Umbilical cord (tissue), 2 donors: ENCODE measurements at places on chromosomes 2 and 18.

GRCh38 chr2:167833294-167833693 is 414.1 kb downstream of the STK39 start:
- DNase-seq: no peak

DNA sequence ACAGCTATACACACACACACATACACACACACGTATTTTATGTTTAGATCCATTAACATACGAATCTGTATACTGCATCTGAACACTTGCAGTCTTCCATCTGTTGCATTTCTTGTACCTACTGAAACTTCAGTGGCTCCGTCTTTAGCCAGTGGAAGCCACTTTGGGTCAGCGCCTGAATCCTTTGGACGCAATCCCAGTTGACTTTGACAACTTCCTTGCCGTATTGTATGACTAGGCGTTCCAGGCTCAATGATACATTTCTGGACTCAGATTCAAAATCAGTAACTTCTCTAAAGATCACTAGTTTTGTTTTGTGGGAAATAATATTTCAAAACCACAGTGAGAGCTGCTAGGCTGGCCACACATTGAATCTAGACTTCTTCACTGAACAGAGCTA is 101.5 kb upstream of the GPC1 start:
- no peak for DNase-seq

DNA sequence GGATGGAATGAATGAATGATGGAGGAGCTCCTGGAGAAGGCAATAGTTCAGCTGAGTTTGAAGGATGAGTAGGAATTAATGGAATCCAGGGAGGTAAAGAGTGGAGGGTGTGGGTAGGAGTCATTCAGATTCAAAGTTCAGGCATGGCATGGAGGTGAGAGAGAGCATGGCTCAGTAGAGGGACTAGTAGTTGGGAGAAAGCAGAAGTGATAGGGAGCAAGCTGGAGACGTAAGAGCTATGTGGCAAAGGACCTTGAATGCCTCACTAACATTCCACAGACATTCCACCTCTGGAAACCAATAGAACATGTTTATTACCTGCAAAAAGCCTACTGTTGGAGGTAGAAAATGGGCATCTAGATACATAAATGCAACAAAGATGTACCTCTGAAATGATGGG is 170.1 kb downstream of the HAUS1 start:
- DNase-seq: no peak

DNA sequence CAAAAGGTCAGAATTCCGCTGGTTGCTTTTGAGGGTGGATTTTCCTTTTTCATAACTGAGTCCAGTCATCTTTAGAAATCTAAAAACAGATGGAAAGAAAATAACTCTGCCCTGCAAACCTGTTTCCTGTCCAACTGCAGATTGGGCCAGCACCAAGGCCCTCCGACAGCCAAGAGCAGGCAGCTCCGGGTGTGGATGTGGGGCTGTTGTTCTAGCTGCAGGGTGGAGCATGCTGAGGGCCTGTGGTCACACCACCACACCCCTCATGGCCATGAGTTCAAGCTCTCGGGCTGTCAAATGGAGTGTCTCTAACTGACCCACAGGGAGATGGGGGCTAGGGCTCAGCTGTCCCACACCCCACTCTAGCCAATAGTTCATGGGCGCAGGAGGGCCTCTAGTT is 69.3 kb upstream of the BZW1 start:
- DNase-seq: peak; percentile 28

GRCh38 chr2:62186156-62186905 is 9.6 kb upstream of the B3GNT2 start:
- no peak for DNase-seq

GRCh38 chr18:79300413-79300812 is 95.3 kb upstream of the NFATC1 start:
- no peak for DNase-seq

- DNase-seq: peak; percentile 54
Observed at GRCh38 chr2:240458044-240458899, 22.8 kb downstream of the GPC1 start.

DNA sequence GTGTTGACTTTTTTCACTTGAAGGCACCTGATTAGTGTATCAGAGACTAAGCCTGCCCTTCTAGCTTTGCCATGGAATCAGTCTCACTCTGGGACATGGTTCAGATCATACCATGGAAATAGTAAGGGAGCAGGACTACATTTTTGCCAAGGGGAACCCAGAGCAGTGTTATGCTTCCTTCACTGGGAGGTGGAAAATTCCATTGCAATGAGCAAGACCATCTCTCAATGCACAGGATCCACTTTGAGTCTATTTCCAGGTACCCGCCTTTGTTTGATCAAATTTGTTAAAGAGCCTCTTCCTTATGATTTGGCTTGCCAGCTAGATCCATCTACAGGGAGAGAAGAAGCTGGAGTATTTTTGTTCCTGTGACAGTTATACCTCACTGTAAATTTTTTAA is 395.8 kb downstream of the MTX2 start:
- DNase-seq: no peak

DNA sequence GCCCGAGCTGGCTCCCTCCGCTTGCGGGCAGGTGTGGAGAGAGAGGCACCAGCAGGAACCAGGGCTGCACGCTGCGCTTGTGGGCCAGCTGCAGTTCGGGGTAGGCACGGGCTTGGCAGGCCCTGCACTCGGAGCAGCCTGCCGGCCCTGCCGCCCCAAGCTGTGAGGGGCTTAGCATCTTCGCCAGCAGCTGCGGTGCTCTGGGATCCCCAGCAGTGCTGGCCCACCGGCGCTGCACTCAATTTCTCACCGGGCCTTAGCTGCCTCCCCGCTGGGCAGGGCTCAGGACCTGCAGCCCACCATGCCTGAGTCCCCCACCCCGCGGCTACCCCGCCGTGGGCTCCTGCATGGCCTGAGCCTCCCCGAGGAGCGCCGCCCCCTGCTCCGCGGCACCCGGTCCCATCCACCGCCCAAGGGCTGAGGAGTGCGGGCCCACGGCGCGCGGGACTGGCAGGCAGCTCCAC is 434.4 kb upstream of the RGPD4 start:
- no peak for DNase-seq

DNA sequence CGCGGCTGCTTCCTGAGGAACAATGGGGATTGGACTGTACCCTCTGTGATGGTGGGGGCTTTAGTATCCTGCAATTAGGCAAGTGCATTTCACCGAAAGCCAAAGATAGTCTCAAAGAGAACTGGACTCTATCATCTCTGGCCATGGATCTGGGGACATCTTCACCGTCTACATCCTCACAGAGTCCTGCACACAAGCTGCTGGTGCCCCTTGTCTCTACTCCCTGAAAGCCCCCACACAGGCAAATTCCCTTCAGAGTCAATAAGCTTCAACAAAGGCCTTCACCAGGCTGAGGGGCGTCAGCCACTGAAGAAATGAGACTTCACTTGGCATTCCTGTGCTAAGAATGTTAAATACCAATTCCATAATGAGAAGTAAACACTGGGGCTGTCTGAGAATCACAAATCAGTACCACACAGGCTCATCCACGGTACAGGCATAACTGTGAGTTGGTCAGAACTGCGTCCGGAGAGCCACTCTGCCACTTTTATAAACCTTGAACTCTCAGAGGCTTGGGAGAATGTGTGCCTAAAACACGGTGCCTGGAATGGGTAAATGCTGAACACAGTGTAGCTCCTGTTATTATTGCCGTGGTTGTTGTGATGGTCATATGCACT is 432.7 kb downstream of the ZNF521 start:
- DNase-seq: no peak

DNA sequence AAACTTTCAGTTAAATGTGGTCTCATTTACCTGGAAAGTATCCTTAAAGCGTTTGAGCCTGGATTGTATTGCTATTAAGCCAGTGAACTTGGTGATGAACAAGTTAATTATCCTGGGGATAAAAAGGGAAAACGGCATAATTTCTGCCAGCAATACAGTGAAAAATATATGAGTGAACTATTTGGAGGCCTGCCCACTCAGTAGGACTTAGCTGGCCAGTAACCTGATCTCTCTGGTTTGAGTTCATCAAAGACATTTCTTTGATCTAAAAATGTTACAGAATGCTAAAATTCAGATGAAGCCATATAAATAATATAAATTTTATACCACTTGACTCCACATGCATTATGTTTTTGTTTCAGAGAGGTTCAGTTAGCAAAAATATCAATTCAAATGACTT is 241.1 kb upstream of the VWC2L start:
- peak; percentile 21 for DNase-seq

DNA sequence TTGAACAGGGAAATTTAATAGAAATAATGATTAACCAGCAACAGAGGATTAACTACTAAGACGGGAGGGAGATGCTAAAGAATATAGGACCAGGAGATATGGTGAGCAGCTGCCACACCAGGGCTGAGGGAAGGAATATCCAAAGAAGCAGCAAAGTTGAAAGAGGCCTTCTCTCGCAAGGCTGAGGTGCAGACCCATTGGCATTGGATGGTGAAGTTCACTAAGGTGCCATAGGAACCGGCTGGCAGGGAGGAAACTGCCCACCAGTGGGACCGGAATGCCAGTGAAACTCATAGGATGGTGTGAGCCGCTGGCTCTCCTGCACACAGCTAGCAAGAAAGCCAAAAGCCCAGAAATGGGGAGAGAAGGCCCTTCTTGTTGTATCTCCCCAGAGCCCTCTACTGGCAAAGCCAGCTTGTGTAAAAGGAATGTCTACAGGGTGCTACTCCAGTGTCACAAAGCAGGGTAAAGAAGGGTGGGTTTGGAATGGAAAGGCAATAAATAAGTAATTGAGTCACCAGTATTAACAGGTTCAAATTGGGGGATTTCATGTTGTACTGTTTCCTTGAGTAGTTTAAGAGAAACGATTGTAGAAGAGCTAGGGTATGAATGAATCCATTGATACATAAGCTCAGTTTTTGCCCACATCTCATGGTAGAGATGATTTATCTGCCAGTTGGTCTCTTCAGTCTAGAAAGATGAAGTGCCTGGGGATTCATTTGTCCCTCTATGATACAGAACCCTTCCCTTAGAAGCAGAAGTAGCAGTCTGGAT is 36.0 kb downstream of the FARP2 start:
- DNase-seq: no peak

GRCh38 chr18:55186588-55186987 is 227.3 kb upstream of the CCDC68 start:
- no peak for DNase-seq

- DNase-seq: no peak
Observed at GRCh38 chr2:71699428-71699827, 246.1 kb downstream of the DYSF start.

DNA sequence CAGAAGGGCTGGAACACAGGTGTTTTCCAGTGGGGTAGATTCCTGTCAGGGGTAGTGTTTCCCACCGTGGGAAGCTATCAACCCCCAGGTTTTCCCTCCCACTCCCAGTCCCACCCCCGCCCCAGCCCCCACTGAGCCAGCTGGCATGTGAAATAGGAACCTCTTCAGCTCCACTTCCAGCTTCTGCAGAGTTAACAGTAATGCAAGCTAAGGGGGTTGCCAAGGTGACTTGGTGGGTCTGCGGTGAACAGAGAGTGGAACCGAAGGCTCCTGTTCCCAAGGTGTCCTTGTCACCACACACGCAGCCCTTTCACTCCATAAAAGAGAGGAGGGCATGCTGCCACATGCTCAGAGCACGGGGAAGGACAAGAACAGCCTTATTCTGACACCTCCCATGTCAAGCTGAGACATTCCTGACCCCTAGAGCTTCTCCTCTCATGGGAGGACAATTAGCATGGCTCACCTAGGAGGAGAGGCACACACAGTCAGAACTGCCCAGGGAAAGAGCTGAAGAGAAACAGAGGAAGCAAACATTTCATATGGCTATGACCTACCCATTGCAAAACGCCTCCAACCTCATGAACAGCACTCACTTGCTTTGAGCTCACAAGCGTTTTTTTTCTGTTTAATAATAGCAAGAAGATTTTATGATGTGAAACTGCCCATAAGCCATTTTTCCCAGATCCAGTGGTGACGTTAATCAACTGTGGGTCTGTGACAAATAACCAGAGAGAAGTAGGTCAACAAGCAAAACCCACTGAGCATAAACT is 39.8 kb upstream of the TBC1D8 start:
- DNase-seq: peak; percentile 21

DNA sequence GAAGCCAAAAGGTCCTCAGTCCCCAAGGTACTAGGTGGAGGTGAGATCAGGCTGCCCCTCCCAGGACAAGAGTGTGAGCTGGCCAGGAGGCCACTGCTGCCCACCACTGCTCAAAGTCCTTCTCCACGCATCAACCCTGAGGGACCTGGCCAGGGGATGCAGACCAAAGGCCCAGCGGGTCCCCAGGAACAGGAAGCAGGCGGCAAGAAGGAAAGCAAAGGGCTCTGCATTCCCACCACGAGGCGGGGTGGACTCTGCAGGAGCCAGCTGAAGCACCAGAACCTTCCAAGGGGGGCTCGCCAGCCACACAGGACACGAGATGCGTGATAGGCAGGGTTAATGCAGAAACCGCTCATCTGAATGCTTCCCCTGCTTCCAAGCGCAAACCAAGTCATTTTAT is 67.4 kb downstream of the TFCP2L1 start:
- no peak for DNase-seq

GRCh38 chr2:25954199-25954752 is 28.0 kb downstream of the KIF3C start:
- no peak for DNase-seq

GRCh38 chr2:37809525-37809924 is 115.6 kb upstream of the RMDN2 start:
- peak; percentile 84 for DNase-seq

DNA sequence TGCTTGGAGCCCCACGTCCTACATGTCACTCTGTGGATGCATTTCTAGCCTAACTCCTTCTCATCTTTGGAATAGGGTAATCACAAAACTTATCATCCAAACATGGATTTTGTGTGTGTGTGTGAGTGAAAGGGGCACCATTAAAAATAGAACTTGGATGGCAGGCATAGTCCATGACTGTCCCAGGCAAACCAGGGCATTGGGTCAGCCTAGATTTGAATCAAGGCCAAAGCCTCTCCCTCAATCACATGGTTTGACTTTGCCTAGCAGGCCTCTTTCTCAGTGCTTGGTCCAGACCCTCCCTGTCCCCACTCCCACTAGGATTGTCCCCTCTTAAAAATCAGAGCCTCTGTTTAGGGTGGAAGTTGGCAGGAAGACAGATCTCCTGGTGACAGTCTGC is 67.4 kb upstream of the BCL2L11 start:
- DNase-seq: no peak

- no peak for DNase-seq
Observed at GRCh38 chr2:85794038-85794441, 40.2 kb downstream of the ATOH8 start.

DNA sequence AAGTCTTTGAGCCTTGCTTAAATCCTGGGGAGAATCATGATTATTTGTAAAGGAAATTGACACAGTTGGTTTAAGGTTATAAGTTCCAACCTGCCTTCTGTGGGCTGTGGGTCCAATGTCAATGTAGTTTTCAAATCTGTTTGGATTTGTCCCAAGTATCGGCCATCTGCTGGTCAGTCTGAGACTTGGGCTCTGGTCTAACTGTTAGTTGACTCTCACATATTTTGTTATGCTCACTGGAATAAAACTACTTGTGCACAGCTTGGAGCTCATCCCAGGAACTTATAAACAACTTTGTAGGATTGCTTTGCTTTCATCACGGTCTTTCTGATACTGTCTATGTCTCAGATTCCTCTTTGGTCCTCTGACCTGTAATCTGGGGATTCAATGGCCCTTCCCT is 1026.2 kb upstream of the ZEB2 start:
- DNase-seq: no peak

- DNase-seq: no peak
Observed at GRCh38 chr18:69261406-69261805, 139.3 kb upstream of the DOK6 start.
